ENCODE measurements at places on chromosomes 13 and 19.

GRCh38 chr19:43752287-43752875 is 2.4 kb downstream of the SMG9 start:
- DNase-seq = no peak

DNA sequence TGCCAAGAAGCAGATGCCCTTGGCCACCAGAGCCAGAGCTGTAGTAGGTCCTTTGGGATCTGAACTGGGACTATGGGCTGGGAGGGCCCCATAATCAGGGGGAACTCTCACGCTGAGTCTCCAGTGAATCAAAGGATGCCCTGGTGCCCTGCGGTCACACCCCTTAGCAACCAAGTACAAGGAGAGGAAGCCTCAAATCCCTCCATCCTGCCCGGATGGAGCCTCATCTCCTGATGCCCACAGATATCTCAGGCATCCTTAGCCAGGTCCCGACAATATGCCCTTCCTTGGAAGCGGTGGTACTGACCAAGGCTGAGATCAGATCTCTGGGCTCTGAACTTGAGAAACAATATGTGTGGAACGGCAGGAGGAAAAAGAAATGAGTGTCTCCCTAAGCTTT is 1.7 kb downstream of the PLEKHA4 start:
- DNase-seq = no peak

DNA sequence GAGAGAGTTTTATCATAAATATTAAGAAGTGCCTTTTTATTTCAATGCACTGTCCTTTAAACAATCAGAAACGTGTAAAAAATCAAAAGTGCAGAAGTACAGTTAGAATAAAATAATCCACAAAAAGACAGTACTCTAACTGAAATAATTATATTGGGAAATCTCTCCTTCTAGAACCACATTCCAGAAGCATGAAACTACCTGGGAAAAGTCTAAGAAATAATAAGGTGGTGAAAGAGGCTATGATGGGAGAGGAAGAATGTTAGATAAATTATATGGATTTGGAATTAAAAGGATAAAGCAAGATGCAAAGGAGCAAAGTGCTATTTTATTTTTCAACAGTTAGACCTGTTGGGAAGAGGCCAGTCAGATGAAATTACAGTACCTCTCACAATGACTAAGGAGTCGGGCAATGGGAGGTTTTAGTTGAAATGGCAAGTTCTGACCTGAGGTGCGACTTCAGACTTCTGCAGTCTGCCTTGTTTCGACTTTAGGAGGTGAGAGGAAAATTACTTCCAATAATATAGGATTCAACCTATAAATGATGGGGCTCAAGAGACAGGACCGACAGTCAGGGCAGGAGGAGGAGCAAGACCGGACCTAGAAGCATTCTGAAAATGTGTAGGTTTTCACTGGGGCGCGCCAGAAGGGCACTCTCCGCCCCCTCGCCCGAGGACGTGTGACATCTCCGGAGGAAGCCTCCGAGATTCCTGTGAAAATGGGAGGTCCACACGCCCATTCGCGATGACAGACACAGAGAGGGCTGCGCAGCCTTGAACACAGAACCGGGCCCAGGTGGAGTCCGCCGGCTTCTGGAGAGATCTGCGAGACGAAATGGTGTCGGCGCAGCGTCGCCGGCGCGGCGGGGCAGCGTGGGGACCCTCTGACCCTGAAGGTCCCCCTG is 717 bp downstream of the SPRYD7 start:
- peak; percentile 62 for DNase-seq

DNA sequence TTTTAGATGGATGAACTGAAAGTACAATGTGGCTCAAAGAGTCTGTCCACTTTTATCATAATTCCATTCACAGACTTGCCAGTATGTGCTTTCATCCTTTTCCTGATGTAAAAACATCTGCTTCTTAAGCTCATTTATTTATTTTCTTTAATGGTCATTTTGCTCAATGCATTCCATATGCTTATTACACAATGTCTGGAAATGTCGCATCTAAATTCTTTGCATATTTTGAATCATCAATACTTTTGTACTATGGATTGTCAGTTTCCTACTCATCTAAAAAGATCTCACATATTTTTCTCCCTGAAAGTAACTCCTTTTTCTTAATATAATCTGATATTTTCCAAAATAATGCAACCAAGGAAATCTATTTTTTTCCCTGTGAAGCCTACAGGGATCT is 1315.8 kb downstream of the EFNB2 start:
- DNase-seq = no peak

- DNase-seq = no peak
Observed at GRCh38 chr13:49936968-49937273, 781 bp upstream of the SPRYD7 start.

DNA sequence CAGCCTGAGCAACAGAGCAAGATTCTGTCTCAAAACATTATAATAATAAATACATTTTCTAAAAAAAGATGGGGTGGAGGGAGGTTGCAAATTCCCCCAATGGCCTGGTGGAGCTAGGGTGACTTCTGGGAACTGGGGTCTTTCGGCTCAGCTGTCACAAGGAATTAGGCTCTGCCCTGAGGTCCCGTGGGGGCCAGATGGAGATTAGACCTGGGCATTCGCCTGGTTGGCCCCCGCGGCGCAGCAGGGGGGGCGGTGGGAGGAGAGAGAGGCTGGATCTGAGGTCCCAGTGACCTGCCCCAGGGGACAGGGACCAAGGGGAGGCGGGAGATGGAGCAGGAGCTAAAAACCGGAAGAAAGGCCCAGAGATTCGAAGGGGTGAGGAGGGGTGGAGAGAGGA is 14.8 kb downstream of the FUT6 start:
- DNase-seq = no peak

DNA sequence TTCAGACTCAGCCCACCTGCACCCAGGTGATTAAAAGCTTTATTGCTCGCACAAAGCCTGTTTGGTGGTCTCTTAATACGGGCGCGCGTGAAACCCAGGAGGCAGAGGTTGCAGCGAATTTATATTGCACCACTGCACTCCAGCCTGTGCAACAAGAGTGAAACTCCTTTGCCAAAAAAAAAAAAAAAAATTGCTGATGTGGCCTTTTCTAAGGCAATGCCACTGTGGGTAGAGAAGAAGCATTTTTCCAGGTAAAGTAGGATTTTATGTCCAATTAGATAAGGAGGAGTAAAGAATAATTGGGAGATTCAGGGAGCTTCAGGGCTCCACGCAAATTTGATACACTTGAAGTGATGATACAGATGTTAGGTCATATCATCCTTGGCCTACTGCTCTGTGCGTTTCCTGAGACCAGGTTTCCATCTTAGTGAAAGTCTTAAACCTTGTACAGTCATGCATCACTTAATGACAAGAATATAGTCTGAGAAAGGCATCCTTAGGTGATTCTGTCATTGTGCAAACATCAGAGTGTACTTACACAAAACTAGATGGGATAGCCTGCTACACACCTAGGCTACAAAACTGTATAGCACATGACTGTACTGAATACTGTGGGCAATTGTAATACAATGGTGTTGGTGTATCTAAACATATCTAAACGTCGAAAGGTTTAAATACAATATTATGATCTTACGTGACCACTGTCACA is 150.9 kb downstream of the SPRY2 start:
- no peak for DNase-seq

- DNase-seq = no peak
Observed at GRCh38 chr13:42688821-42689220, 92.6 kb upstream of the FAM216B start.

GRCh38 chr19:10848230-10848856 is at the start of gene C19orf38:
TSS of gene C19orf38 (plus strand) at chr19:10848415. CDS start at chr19:10848509, 94 bp downstream.
- DNase-seq = peak; percentile 23

DNA sequence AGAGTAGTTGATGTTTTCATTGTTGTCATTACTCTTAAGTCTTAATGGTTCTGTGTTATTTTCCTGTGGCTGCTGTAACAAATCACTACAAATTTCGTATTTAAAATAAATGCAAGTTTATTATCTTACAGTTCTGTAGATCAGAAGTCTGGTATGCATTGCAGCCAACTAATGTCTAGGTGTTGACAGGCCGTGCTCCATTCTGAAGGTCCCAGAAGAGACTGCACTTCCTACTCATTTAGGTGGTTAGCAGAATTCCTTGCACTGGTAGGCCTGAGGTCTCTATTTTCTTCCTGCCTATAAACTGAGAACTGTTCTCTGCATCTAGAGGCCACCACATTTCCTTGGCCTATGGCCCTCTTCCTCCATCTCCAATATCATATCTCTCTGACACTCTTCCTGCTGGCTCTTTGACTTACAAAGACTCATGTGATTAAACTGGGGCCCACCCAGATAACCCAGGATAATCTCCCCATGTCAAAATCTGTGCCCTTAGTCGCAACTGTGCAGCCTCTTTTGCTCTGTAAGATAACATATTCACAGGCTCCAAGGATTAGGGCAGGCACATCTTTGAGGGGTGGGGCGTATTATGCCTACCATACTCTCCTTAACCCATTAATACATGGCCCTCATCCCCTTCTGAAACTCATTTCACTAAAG is 468.4 kb downstream of the FOXO1 start:
- DNase-seq = no peak

DNA sequence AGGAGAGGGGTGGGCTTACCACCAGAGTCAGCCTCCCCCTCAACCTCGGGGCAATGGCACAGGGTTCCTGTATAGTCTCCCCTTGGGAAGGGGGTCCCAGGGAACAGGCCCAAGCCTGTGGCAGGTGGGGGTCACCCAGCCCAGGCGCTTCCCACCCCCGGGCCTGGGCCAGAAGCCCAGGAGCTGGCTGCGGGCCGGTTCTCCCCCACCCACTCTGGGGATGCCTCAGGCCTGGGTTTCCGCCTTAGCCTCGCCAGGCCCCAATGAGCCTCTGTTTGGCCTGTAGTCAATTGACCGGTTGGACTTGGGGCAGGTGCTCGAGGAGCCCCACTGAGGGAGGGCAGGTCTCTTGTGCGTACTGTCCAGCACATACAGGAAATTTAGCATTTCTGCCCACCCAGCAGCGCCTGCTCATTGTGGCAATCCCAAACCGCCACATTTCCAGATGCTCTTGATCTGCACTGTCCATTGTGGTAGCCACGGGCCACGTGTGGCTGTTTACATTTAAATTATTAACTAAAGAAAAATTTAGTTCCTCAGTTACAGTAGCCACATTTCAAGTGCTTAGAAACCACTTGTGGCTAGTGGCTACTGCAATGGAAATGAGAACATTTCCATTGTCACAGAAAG is 9.9 kb downstream of the LYL1 start:
- no peak for DNase-seq

DNA sequence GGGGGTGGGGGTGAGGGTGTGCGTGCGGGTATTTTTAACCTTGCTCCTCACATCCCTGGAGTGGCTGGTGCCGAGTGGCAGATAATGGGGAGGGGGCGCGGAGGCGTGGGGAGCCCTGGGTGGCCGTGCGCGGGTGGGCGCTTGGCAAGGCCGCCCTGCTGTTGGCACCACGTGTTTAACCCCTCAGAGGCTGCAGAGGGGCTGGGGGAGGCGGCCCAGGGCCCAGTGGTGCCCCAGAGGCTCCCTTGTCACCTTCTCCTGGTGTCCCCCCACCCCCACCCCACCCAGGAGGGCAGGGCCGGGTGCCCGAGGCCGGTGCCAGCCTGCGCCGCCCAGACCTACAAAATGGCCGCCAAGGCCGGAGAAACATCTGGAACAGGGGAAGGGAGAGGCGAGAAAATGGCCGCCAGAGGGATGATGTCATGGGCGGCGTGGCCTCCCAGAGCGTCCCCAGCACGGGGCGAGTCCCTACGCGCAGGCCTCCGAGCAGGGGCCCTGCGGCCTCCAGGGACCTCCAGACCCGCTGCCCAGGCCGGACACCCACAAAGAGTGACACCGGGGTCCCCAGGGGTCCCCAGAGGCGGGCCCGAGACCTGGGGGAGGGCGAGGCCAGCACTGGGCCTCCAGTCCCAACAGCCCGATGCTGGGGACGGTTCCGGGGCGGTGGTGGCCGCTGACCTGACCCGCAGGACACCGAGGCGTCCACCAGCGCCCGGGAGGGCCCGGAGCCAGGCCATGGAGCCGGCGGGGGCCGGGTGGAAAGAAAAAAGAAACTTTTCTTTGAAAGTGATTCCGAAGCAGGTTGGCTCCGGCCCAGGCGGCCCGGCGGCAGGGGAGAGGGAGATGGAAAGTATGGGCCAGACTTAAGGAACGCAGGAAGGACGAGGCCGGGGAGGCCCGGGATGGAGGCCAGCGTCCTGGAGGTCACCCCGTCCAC is 38.2 kb downstream of the NFIC start:
- peak; percentile 85 for DNase-seq

- DNase-seq = no peak
Observed at GRCh38 chr19:44869733-44870470, 21.2 kb upstream of the TOMM40 start.

DNA sequence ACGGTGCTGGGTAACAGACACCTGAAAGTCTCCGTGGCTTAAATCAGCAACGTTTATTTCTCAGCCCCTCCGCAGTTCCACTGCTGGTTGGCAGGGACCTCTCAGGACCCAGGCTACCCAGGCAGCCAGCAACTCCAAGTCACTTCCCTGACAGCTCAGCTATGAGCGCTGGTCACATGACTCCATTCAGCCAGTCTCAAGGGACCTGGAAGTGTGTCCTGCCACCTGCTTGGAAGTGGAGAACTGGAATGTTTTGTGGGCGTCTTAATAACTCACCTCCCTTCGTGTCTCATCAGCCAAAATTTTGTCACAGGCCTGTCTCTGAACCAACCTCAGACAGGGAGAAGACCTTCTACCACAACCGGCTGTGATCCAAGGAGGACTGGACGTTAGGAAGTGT is 72.8 kb downstream of the DPF1 start:
- no peak for DNase-seq

GRCh38 chr19:1468821-1469254 is 10.2 kb downstream of the C19orf25 start:
- DNase-seq = no peak

DNA sequence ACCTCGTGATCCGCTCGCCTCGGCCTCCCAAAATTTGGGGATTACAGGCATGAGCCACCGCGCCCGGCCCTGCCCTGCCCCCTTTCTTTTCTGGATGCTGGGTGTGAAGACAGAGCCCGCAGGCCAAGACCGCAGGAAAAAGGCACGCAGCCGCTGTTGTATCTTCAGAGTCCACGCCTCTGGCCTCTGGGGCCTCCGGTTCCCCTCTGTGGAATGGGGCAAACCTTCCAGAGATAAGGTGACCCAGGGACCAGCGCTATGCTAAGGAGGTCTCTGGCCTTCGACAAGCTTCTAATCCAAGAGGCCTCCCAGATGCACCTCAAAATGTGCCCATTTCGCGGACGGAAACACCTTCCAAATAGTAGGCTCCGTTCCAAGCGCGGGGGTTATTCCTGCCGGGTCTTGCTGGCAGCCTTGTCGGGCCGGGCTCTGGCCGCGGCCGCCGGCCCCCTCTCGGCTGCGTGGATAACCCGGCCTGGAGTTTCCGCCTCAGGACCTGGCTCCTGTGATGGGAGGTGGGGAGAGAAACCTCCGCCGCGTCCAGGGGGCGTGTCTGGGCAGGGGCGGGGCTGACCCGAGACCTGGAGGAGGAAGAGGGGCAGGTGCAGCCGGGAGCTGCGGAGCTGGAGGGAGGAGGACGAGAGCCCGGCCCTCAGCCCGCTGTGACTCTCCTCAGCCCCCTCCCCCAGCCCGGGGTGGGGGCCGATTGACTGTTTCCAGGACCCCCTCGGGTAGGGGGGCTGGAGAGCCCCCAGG is 13.1 kb downstream of the TJP3 start:
- DNase-seq = no peak

GRCh38 chr13:31495336-31495735 is 244.0 kb upstream of the RXFP2 start:
- no peak for DNase-seq

- peak; percentile 31 for DNase-seq
Observed at GRCh38 chr13:20713751-20714150, 10.3 kb downstream of the IL17D start.

- no peak for DNase-seq
Observed at GRCh38 chr13:110149036-110149435, 157.9 kb downstream of the COL4A1 start.

- no peak for DNase-seq
Observed at GRCh38 chr13:83295686-83296085, 586.6 kb downstream of the SLITRK1 start.

GRCh38 chr13:32423592-32423991 is 4.3 kb downstream of the N4BP2L1 start:
- no peak for DNase-seq
